ENCODE measurements at places on chromosomes 6 and 20.

GRCh38 chr6:135093578-135093977 lies 39.0 kb upstream of the HBS1L start:
- DNase-seq = no peak

- DNase-seq = no peak
Measured at GRCh38 chr6:167714152-167714551, 112.6 kb upstream of the AFDN start.

DNA sequence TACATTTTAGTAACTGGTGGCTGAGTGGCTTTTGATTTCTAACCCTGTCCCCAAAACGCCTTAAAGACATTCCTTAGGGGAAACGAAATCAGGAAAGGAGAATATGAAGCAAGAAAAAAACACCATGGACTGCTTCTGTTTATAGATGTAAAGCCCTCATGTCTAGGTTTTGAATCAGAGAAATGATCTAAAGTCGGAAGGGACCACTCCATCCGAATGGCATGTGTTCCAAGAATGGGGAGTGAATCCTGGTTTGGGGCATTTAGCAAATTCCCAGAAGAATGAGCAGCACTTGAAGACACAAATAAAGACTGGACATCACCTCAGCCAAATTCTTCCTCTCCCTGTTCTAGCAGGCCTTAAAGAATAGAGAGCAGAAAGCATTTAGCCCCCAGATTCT lies 65.6 kb downstream of the CAP2 start:
- no peak for DNase-seq

- DNase-seq = no peak
Measured at GRCh38 chr20:40678286-40678875, 10.7 kb downstream of the MAFB start.

DNA sequence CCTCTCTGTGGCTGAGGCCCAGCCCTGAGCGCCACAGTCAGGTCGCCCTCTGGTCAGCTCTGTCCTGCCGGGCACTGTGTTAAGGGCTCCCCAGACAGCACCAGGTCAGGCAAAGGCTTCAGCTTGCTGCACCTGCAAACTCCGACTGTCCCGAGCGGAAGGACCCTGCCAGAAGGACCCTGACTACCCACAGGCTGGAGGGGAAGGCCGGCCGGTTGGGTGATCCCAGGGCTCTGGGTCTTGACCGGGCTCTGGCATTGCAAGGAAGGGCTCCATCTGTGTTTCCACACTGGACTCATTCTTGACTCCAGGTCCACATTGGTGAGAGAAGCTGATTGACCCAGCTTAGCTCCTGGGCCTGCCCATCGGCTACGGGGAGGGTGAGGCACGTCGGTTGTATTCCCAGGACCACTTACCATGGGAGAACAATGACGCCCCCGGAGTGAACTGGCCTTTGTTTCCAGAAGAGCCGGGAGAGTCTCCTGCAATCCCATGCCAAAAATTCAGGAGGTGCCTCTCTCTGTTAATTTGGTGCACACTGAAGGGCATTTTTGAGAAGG lies 229.8 kb downstream of the TAF4 start:
- DNase-seq = no peak

DNA sequence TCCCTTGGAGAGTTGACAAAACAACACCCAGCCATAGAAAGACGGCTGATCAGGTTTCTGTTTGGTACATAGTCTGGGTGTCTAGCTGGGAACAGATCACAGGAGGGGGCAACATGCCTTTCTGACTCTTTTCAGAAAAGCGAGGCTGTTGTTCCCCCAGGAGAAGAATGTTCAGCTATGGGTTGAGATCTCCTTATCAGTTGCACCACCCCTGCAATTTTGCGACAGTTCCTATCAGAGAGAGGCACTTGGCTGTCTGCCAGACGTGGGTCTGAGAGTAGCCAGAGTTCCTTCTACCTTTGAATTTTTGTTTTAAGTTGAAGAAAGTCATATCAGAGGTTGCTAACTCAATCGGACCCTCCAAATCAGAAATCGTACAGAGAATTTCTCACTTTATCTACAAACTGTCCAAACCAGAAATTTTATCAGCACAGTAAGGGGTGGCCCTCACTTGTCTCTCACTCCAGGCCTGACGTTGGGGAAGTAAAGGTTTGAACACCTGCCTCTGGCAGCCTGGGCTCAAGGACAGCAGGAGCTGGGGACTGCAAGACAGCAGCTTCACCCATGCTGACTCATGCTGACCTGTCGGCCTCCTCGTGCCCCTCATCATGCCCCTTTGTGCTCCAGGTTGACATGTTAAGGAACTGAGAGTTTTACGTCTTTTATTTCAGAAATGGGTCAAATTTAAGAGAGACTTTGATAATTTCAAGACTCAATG lies 42.3 kb downstream of the TMC2 start:
- no peak for DNase-seq

DNA sequence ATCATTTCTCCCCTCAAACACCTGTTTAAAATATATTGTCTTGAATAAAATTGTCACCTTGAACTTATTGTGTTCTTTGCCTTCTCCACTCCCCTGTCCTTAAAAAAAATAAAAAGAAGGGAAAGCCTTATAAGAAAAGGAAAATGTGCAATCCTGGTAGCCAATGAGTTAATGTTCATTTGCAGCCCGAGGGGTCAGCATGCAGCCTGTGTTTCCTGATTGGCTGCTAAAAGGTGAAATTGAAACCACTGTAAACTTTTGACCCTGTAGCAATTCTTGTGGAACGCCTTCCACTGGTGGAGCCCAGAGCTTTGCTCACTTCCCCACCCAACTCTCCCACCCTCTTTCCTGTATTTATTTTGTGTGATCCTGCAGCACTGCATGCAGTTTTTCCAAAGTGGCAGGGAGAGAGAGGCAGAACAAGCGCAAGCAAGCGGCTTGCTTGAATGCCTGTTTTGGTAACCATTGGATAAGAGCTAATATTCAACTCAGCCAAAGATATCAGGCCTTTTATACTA lies 74.9 kb downstream of the NCOA3 start:
- DNase-seq = no peak

DNA sequence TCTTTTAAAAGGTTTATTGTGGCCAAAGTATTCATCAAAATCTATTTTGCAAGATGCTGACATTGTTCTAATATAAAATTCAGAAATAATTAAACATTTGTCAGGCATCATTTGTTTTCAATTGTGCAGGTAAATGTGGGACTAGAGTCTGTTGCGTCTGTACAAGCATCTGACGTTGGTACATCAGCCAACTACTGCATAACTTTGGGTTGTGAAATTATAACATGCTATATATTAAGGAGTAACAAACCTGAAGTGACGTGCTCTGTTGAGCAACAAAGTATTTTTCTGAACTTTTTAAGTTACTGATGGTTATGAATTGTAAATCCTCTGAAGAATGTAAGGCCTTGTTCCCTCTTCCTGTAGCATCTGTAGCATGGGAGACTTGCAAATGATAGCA lies 66.0 kb downstream of the RNF182 start:
- DNase-seq = no peak

- DNase-seq = no peak
Measured at GRCh38 chr20:59640267-59640666, 35.9 kb downstream of the PHACTR3 start.

DNA sequence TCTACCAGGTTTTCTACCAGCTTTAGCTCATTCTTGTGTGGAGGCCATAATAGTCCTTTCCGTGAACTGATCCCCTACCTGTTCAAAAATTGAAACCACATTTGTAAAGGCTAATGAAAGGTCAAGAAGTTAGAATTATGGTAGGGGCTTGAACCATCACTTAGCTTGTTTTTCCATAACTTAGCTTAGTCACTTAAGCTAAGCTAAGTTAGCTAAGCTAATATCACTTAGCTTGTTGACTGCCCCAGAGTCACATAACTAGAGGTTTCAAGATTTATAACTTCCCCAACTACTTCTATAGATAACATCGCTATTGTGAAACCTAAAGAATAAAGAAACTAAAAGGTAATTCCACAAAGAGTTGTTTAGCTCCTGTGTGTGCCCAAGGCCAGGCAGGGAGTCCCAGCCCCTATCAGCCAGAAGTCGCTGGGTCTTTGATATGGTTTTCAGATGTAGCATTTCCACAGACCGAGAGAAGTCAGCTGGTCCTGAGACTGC lies 131.8 kb downstream of the VEGFA start:
- no peak for DNase-seq

- DNase-seq = no peak
Measured at GRCh38 chr6:30238178-30238795, 25.1 kb upstream of the TRIM26 start.

DNA sequence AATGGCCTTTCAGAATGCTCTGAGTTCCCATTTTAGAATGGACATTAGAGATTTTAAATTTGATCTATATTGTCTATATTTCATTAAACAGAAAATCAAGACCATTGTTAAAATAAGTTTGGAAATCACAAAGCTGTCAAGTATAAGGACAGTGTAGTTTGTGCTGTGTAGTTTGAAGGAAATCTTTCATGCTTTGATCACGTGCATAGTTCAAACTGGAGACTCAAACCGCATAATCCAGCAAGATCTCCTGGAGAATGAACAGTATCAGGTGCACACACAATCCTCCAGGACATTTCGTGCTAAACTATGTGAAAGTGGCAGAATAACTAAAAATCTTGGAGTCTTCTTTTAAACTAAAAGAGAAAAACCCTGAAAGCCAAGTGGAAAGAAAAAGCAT lies 60.8 kb upstream of the TBXT start:
- DNase-seq = no peak

DNA sequence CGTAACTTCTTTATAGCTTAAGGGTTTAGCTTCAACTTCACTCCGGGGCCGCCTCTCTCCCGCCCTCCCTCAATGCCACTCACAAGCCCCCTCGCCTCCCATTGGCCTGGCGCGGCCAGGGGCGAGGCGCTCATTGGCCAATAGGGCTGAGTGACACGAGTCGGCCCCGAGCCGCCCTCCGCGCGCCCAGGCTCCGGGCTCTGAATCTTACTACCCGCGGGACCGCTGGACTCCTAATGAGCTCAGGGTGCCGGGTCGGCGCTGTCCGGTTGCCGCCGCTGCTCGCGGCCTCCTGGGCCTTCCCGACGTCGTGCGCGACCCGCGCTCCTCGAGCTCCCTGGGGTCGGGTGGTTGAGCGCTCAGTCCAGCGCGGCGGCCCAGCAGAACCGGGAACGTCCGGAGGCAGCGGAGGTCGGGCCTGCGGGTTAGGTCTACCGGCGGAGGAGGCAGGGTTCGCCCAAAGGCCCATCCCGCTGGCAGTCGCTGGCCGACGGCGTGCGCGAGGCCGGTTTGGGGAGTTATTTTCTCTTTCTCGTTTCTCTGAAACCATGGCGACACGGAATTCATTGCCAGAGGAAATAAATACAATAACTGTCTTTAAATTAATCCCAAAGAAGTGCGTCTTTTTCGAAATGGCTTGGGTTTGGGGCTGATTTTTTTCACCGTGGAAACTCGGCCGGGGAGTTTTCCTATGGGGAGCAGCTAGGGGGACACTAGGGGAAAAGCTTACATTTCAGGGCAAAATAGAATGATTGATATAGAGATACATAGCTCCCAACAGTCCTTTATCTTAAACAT lies at the start of gene SIM1:
Gene SIM1 (minus strand): TSS at position 19 of the 798 bp plus-strand sequence. CDS start 1,453 bp downstream, outside the sequence.
- no peak for DNase-seq

GRCh38 chr6:31070711-31071197 lies 41.6 kb downstream of the C6orf15 start:
- peak; percentile 40 for DNase-seq

DNA sequence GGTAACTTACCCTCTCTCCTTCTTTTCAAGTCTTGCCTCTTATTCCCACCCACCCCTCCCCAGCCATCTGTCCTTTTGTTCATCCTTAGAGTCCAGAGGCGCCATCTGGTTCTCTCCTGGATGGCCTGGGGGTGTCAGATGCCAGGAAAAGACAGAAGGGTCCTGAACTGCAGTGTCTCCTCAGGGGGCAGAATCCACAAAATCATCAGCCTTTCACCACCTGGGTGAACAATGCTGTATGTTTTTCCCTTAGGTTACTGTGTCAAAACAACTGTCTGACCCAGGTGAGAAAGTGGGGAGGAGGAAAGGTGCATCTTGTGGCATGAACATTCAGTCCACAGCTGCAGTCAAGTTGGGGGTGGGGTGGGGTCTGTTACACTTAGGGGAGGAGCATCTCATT lies 47.9 kb upstream of the FYN start:
- no peak for DNase-seq

- DNase-seq = no peak
Measured at GRCh38 chr6:7110092-7110792, 2.5 kb downstream of the RREB1 start.

DNA sequence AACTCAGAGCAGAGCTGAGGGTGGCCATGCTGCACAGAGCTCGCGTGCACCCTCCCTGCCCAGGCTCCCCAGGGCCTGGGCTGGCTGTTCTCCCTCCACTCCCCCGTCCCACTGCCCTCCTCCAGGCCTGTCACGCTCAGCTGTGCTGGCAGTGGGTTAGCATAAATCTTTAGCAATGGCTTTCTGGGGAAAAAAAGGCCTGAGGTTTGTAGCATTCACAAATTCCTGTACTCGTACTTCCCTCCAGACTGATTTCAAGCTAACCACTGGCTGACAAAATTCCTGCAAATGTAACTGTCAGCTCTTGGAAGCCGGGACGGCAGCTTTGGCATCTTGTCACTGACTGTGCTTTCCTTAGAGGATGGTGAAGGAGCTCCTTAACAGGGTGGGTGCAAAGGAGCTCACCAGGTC lies 22.3 kb upstream of the SMOC2 start:
- DNase-seq = no peak

- no peak for DNase-seq
Measured at GRCh38 chr6:117498159-117498558, 15.7 kb downstream of the DCBLD1 start.

DNA sequence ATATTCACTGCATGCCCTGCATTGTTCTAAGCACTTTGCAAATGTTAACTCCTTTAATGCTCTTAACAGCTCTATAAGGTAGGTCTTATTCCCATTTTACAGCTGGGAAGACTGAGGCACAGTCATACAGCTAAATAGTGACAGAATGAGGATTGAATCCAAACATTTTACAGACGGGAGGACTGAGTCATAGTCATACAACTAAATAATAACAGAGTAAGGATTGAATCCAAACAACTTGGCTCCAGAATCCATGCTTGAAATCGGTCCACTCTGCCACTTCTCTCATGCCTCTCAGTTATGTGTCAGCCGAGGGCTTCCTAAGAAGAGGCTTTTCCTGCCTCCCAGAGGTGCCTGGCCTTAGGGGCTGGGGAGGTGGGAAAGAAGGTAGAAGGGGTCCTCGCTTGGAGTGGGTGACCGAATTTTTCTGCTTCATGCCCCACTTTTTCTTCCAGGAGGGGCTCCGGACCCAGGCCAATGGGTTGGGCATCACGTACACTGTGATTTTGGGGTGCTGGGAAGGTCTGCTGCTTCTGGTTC lies 137.4 kb upstream of the RNF24 start:
- no peak for DNase-seq

DNA sequence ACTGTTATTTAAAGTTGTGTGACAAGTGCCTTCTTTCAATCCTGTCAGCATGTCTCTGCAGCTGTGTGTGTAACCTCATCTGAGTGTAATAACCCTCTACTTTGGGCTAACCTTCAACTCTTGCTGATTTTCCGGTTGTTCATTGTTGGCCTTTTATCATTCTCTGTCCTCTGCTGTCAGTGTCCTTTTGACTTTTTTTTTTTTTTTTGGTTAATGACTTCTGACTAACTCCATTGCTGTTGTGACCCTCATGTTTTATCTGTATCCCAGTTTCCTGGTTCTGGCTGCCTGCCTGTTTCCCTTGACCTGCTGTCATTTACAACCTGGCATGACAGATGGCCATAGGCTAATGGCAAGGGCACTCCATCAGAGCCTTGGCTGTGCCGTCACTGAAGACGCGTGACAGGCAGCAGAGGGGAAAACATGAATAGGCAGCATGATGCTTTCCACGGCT lies 145.7 kb upstream of the MAN1A1 start:
- DNase-seq = no peak

- DNase-seq = no peak
Measured at GRCh38 chr6:154673919-154674318, 59.3 kb upstream of the SCAF8 start.

GRCh38 chr6:47440719-47441118 lies 36.9 kb upstream of the CD2AP start:
- DNase-seq = no peak

All from nucleus accumbens (tissue), 56 donors.